Fibroblast of skin of left quadriceps (primary cell): ENCODE measurements at places on chromosomes 4 and X.

DNA sequence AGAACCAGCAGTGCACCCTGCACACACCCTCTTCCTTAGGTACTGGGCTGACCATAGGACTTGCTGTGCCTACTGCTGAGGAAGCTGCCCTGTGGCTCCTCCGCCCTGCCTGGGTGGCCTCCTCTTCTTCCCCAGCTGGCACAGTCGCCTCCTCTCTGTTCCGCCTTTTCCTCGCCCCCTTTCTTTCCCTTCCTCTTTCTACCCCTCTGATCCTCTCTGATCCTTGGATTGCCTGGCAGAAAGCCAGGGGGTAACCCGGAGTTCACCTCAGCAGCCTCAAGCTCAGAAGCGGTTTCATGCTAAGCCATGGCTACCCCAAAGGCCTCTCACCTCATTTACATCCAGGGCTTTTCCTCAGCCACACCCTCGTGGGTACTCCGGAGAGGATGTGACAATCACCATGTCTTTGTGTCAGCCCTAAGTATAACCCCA lies 136.2 kb downstream of the SMIM20 start:
- DNase-seq = no peak

- DNase-seq = no peak
Observed at GRCh38 chr4:105057370-105058105, 89.1 kb upstream of the TET2 start.

- DNase-seq = no peak
Observed at GRCh38 chrX:69133921-69134542, 31.2 kb downstream of the PJA1 start.

GRCh38 chr4:108361446-108361820 lies 192.7 kb upstream of the LEF1 start:
- no peak for DNase-seq

- no peak for DNase-seq
Observed at GRCh38 chrX:63428348-63428747, 77.2 kb upstream of the SPIN4 start.

DNA sequence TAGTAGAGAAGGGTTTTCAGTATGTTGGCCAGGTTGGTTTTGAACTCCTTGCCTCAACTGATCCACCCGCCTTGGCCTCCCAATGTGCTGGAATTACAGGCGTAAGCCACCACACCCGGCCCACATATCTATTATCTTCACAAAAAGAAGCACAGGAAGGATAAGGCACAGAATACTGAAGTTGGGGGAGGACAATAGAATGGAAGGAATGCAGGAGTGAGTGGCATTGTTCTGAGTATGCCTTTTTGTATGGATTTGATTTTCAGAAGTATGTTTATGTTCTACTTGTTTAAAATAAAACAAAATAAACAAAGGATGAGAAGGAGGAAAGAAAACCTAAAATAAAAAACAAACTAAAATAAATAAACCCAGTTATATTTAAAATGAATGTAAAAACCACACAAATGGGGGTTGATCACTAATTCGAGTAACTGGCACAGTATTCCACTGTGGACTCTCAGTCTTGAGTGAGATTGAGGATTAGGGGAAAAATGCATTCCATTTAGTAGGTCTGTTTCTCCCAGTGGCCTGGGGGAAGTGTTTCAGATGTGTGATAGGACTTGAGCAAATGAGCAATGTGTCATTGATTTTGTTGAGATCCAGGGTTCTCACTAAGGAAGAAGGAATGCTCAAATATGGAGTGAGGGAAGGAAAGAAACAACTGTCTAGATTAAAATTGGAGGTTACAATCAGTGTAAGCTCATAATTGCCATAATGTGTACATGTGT lies 109.0 kb upstream of the C1QTNF7 start:
- DNase-seq = no peak

- DNase-seq = no peak
Observed at GRCh38 chr4:15653420-15653819, 1.7 kb downstream of the FBXL5 start.

DNA sequence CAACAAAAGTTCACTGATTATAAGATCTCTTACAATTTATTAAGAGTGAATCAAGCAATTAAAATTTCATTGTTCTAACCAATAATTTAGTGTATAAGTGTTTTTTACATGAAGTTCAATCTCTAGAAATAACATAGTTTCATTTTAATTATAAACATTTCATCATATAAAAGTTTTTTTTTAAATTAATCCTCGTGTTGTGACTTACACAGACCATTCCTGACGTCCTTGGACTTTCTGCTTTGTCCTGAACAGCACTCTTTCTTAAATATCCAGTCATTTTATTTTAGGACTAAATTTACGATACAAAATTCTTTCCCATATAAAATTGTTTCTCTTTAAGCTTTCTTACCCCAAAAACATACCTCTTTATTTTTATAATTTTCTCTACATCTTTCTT lies 841.7 kb upstream of the POU3F4 start:
- no peak for DNase-seq

- no peak for DNase-seq
Observed at GRCh38 chr4:65580551-65580950, 89.7 kb downstream of the EPHA5 start.

DNA sequence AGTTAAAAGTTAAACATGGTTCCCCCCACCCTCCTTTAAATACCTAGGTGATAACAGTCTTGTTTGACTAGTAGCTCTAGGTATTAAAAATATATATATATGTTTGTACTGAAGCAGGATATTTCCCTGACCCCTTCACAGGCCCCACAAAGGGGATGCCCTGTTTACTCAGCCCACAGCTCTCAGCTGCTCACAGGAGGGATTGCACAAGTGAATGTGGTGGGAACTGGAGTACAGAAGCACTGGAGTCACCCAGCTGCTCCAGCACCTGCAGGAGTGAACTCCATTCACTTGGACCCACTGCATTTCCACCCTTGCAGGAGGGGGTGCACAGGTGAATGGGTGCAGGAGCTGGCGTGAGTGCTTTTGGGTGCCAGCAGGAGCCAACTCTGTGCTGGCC lies 99.3 kb upstream of the TLR3 start:
- no peak for DNase-seq

- no peak for DNase-seq
Observed at GRCh38 chr4:92128676-92129075, 175.1 kb upstream of the GRID2 start.

DNA sequence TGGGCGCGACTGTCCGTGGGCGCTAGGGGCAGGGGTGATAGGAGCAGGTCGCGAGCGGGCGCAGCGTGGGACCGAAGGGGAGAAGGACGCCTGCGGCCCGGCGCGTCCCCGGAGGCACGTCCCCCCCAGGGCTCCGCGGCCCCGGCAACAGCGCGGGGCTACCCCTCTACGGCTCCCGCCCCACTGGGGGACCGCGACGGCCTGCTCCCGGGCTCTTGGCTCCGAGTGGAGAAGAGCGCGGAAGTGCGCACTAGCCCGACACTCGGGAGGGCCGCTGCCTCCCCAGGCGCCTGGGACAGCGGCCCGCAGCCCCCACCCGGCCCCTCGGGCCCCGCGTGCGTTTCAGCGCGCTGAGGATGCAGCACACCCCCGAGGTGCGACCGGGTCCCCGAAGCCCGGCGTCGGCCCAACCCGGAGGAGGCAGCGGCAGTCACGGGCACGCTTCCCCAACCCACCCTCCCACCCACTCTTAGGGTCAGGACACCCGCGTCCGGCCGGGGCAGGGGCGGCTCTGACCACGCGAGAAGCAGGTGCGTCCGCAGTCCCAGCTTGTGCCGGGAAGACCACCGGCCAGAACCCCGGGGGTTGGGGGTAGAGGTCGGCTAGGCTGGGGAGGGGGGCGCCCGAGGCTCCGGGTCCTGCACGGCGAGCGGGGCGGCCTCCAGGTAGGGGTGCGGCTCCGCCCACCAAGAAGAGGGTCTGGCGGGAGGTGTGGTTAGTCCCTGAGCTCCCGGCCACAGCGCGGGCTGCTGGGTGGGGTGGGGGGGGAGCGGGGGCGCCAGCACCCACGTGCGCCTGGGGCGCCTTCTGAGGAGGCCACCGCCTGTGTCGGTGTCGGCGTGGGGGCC lies 18.5 kb upstream of the NAT8L start:
- DNase-seq = no peak

DNA sequence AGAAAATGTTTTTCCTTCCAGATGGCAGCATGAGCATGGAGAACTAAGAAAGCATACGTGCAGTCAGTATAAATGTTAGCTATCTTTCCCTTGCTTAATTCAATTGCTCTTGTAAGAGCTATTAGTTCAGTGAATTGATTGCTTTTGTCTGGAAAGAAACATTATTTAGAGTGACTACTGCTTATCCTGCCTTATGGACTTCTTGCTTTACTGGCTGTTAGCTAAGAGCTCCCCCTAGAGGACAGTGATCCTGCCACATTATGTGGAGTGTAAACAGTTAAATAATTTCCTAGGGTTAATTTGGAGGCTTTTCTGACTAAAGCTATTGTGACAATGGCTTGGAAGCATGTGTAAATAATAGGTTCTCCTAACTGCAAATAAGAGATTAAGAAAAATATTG lies 1402.4 kb downstream of the FAM133A start:
- no peak for DNase-seq

DNA sequence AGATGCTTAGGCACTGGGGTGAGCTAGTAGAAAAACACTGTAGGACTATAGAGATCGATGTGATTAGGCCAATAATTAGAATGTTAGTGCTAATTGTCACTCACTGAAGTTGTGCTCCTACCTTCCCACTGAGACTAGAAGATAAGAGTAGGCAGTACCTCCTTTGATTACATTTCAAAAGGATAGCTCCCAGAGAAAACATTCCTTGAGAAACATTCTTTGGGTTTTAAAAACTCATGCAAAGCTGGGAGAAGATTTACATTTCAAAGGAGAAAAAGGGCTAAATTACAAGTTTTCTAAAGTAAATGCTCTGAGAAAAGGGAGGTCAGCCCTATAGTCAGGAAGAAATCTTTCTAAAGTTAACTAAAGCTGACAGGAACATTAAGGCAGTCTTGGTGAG lies 860.3 kb upstream of the NDST4 start:
- no peak for DNase-seq

DNA sequence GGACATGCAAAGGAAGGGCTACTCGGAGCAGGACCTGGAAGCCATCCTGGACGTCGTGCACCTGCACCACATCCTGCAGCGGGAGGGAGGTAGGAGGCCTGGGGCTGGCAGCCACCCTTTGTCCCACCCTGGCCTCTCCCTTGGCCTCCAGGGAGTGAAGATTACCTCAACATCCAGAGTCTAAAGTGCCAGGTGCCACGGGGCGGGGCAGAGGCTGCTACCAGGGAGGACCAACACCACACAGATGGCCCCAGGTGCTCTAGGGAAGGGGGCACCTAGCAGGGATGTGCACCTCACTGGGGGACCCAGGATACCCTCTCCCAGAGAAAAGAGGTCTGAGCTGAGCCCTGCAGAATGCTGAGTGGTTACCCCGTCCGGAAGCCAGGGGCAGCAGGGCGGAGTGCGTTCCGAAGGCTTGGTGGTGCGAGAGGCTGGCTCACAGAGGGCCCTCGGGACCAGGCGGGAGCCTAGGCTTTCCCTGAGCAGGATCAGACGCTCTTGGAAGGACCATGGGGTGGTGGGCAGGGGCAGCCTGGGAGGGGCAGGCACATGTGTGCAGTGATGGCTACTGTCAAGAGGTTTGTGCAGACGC lies 16.1 kb downstream of the ABCD1 start:
- DNase-seq = no peak
